ENCODE measurements at places on chromosomes 2 and 18.

DNA sequence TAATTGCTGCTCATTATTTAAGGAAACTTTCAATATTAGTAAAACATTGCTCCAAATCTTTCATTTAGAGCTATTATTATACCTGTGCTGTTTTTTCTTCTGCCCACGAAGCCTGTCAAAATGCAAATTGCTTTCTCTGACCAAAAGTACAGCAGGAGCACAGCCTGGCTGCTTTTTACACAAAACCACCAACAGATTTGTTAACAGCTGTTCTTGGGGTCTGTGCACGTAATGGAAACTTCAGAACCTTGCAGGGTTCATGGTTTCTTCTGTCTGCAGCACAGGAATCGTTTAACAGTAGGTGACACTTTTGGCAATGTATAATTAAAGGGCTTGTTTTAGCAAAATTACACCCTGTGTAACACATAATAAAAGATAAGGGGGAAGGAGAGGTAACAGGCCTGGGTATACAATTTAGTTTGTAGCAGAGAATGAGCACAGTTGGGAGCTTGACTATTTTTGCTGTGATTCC is 447.3 kb downstream of the KCNJ3 start:
- no peak for DNase-seq

GRCh38 chr2:143901185-143901842 is 618.6 kb downstream of the ZEB2 start:
- DNase-seq = no peak

DNA sequence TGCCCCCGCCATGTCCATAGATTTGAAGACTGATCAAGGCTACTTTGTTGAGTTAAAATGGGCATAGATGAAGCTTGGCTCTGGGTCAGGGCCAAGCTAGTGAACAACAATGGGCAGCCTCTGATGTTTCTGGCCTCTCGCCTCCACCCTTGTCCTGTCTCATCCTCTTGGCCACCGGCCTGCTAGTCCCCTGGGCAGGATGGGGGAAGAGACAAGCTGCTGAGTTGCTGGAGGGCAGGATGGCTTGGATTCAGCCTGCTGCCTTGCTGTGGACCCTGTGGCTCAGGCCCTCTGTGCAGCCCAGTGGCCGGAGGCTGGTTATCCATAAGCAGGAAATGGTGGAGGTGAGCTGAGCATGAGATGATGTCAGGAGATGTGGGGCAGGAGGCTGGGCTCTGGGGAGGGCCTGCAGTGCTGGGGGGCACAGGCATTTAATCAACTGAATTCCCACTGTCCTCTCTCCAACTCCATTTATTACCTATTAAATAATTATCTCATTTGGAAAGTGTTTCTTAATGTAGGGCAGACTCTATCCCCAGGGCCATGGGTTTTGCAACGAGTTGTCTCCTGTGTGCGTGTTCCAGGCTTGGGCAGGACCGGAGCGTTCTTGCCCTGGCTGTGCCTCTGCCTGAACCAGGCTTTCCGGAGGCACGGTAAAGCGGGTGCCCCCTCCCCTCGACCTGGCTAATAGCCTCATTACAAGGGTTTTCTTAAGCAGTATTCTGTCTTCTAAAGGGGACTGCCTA is 122.9 kb downstream of the GLI2 start:
- DNase-seq = no peak

DNA sequence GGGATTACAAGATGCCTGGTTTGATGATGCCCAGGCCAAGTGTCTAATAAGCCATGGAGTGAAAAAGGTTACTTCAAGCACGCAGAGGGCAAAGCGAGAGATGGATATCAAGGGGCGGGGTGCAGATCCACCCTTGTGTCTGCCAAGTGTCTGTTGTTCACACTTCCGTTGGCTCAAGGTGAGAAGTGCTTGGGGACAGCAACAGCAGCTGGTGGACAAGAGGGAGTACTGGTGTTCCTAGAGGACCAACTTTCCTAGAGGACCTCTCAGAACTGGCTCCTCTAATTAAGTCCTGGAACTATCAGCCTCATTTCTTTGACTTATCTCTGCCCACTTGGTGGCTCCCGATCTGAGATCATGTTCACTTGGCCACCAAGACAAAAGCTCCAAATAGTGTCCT is 299.1 kb downstream of the PRKCE start:
- no peak for DNase-seq

GRCh38 chr2:112835061-112835501 is 1.5 kb downstream of the IL1B start:
- no peak for DNase-seq

DNA sequence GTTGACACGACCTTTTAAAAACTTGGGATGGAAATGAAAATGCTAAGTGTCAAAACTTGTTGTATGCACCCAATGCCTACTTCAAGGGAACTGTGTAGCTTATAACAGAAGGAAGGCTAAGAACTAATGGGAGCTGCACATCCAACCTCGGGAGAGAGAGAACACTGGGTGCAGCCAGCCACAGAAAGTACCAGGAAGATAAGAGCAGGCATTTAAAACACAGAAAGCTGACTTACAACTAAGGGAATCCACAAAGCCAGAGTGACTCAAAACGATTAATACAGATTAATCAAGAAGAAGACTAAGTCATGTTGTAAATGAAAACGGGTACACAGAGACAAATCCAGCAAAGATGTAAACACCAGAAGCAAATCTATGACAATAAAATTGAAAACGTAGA is 113.4 kb downstream of the HDAC4 start:
- no peak for DNase-seq

GRCh38 chr2:71453404-71454220 is at the start of gene DYSF:
Gene DYSF (plus strand): TSS chr2:71453561.
- DNase-seq = no peak

- DNase-seq = no peak
These were observed 23.2 kb downstream of the SLC4A3 start for GRCh38 chr2:219650426-219651248.

GRCh38 chr18:58687871-58688308 is 16.6 kb downstream of the MALT1 start:
- DNase-seq = peak; percentile 85

DNA sequence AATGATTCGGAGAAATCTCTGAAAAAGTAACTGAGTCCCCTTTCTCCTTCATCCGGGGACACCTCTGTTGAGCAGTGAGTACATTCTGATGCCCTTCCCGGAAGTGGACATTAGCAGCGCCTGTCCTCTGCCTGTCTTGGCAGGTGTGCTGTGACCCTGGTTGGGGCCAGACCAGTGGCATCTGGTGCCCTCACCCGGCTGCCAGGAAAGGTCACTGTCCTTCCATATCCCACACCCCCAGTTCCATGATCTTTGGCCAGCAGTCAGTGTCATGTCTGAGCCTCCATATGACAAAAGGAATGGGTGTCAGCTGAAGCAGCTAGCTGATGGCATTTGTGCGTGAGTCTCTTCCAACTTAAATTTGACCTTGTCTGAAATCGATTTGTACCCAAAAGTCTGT is 128.1 kb downstream of the NCK2 start:
- no peak for DNase-seq

DNA sequence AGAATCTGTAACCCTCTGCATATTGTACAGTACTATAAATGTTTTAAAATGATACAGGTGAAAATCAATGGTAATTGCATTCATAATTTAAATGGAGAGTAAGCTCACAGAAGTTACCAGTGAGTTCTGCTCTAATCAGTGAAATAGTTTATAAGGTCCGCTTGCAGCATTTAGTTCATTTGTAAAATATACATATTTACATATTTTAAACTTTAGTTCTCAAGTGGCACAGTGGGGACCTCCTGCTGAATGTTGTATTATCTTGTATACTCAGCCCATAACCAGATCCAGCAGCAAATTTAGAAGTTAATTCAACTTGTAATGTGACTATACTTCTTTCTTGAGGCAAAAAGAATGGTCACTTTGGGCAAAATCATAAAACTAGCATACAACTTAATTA is 41.7 kb upstream of the TBR1 start:
- DNase-seq = no peak

DNA sequence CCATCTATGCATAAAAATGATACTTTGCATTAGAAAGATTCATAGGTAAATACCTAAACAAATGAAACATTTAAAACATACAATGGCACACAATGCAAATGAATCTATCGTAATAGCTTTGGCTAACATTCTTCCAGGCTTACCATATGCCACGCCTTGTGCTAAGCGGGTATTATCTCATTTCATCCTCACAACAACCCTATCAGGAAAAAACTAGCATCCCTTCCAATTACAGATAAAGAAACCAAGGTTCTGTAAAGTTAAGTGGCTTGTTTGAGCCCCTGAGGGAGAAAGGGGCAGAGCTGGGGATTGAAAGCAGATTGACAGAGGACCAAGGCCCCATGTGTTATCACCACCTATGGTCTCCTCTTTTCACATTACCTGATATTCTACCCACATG is 145.4 kb upstream of the ETAA1 start:
- no peak for DNase-seq

- no peak for DNase-seq
These were observed 24.2 kb downstream of the RAPH1 start for GRCh38 chr2:203510941-203511305.

- no peak for DNase-seq
These were observed 83.4 kb downstream of the RAPH1 start for GRCh38 chr2:203451689-203452088.

DNA sequence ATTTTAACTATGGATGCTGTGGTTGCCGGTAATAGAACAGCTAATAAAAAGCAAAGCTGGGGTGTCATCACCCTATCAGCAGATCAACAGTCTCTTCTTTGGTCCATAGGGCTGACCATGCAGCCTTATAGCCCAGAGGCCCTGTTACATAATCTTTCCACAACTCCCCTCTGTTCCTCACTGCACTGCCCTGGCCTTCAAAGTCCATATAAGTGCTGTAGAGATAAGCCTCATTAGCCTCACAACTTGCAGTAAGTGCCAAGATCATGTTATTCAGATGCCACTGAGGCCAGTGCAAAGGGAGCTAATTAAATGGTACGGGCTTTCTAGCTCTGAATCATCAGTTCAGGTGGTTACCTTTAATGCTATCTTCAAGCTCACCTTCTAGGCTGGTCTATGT is 89.7 kb upstream of the CXCR4 start:
- no peak for DNase-seq

DNA sequence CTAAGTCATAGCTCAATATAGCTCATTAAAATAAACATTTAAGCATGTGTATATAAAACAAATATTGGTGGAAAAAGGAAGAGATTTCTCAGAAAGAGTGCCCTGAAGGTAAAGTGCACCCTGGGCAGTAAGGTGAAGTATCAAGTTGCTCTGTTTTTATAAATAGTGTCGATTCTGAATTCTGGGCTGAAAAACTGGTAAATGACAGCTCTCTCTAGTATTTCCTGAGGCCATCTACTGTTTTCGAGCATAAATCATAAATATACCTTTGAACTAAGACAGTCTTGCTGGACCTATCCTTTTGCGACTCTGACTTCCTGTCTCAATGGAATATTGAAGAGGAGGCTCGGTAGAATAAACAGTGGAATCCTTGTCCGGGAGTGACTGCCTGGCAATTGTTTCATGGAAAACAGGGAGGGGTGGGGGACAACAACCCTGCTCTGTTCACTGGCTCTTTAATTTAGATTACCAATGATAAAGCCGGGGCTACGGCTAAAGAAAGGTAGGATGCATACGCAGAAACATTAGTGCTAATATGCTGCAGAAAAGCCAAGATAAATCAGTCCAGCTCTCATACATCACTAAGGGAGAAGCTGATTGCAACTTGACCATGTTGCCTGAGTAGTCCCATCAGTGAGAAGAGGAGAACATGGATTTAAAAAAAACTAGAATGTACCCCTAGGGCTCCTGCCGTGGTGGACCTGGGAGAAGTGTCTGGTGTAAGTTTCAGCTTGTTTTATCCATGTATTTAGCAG is 124.1 kb downstream of the RAPGEF4 start:
- DNase-seq = no peak

GRCh38 chr2:113138428-113139322 is 11.3 kb downstream of the IL1RN start:
- DNase-seq = peak; percentile 86

DNA sequence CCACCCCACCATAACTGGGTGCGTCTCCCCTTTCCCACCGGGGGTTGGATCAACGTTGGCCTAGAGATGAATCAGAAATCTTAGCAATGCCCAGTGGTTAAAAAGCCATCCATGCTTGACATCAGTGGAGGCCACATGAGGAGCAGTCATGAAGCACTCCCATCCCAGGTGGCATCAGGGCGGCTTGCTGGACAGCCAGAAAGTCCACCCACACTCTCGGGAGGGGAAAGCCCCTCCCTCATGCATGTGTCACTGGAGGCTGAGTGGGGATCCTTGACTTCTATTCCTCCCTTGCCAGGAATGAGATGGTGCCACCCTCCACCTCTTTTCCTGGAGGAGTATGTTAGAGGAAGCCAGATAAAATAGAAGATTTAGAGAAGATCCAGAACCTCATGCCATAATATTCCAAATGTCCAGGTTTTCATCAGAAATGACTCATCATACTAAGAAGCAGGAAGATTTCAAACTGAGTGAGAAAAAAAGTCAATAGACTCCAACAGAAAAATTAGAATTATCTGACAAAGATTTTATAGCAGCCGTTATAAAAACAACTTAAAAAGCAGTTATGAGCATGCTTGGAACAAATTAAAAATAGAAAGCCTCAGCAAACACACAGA is 507.1 kb upstream of the ID2 start:
- DNase-seq = no peak

DNA sequence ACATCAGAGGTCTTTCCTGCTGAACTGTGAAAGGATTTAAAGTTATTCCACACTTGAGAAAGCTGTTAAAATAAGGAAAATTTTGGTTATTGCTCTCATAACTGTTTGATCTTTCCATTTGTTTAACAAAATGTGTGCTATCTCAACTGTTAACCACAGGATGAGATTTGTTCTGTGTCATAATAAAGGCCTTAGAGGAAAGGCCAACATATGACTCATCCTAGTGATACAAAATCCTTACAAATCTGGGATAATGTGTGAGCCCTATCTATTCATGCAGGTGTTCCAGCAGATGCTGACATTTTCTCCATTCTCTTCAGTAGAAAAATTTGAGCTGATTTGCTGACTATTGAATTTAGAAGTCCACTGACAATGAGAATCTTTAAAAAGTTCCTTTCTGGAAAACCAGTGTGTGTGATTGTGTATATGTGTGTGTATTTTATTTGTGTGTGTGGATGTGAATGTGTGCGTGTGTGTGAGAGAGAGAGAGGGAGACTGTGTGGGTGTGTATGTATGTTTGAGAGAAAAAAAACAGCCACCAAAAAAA is 1111.9 kb upstream of the GYPC start:
- no peak for DNase-seq

GRCh38 chr2:158414538-158414937 is 42.0 kb downstream of the CCDC148 start:
- DNase-seq = no peak

Data from CD4-positive, alpha-beta T cell treated with Interleukin-12 subunit alpha and Interleukin-12 subunit beta, for 1 hour (primary cell).